ENCODE measurements at places on chromosomes 4 and X.

GRCh38 chr4:36088542-36088941, 155.8 kb downstream of the ARAP2 start:
- peak; percentile 3 for DNase-seq

DNA sequence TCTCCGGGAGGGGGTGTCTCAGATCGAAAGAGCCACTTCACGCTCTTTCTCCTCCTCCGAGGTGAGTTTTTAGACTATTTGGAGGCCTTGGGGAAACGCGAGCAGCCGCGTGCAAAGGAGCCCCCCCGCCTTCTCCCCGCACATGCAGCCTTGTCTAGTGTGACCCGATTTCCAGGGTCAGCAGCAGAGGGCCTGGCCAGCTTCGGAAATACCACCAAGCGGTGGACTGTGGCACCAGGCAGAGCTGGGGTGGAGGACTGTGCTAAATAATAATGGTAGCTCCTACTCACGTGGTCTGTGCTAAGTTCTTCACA, 79.3 kb upstream of the BCOR start:
- no peak for DNase-seq

DNA sequence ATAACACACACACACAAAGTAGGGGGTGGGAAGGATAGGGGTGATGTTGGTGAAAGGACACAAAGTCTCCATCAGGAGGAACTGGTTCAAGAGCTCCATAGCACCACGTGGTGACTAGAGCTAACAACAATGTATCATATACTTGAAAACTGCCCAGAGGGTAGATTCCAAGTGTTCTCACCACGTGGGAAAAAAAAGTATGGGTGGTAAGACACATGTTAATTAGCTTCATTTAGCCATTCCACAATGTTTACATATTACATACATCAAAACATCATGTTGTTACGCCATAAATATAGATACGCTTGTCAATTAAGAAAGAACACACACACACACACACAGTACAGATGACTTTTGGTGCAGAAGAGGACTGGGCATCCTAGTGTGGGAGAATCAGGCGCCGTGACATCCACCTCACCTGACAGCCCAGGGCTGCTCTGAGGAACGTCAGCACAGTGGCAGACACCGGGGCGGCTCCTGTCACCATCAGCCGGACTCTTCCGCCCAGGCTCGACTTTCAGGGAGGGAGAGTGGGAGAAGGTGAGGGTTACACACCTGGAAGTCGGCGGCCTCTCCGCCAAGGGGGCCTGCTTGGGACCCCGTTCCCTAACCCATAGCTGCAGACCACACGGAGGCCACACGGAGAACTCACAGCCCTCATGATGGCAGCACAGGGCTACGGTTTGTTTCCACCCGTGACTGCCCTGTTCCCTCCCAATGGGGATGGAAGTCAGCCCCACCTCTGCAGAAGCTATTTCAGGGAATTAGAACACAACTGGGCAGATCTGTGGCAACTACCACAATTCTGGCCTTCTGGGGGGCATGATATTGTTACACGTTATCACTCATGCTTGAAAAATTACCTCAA, 31.8 kb upstream of the CENPU start:
- no peak for DNase-seq

DNA sequence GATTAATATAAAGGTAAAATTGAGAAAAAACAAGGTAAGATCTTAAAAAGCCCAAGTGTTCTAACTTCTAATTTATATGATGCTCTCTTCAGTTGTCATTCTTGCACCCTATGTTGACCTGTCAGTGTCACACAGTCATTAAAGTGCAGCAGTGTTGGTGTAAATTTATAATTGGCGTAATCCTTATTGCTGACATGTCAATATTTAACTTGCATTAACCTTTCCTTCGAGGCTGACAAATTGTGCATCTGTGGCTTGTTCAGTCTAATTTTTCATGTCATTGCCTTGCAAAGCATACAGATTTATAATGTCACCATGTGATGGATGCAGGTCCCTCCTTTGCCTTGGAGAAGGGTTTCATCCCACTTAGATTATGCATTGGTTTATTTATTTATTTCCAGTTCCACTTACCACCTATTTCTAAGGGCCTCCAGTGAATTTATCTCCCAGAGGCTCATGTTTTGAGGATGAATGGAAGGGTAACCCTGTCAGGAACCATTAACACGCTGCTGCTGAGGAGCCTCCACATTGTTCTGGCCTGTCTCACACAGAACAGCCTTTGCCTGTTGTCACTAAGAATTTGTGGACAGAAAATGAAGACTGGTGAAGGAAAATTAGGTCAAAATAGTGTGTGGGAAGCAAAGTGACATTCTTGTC, 1098.5 kb upstream of the LCORL start:
- DNase-seq = no peak

DNA sequence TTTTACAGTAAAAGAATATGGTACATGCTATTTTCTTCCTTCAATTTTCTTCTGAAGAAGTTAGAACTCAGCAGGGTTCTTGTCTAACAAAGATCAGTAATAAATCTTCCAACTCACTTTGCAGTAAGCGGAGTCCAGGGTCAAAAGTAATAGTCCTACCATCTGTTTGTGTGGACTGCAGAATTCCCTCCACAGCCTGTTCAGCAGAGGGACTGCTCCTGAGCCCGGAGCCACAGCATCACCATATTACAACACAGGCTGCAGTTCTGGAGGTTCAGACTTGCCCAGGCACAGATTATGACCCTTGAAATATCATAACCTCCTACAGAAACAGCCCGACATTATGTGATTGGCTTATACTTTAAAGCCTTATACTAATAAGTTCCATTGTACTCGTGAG, 10.3 kb downstream of the FHDC1 start:
- no peak for DNase-seq

GRCh38 chr4:10197952-10198351, 81.4 kb upstream of the WDR1 start:
- no peak for DNase-seq
